Gastroesophageal sphincter (tissue), 4 donors: ENCODE measurements at places on chromosomes 13 and 19. TPM values are rescaled to one million over a fixed set of nuclear protein-coding genes. Genes with fewer than 3 reads are reported as not detected.
A peak's percentile ranks its signal among the peaks of the same experiment; 100 is the strongest.

GRCh38 chr13:103291798-103292572, 225.8 kb upstream of the SLC10A2 start:
- no peak overlapping the region for H3K27ac ChIP-seq
- H3K4me3 ChIP-seq = no peak overlapping the region
- no peaks in the 10 kb centered on the region for H3K4me1 ChIP-seq
- no peaks in the 10 kb centered on the region for H3K27me3 ChIP-seq
- ATAC-seq = no peak

DNA sequence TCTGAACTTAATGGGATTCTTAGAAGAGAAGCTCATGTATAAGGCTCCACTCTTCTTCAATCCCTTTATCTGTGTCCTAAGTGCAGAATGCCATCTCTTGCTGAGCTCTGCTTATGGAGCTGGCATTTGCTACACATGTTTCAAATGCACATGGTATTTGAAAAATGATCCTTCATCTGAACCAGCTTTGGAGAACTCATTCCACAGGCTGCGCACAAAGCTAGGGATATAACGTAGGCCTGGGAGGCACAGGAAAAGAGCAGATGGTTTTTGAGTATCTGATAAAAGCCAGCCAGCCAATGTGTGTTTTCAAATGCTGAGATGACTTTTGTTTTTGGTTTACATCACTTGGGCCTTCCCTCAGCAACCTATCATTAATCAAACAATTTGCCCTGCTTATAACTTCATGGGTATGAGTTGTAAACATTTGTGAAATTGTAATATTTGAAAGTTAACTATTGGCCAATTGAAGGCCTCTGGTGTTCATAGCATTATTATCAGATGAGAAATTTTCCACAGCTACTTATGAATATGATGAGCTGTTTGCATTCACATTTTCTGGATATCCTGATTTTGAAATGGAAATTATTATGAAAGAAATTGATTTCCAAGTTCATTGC, 729.0 kb downstream of the FGF9 start:
- H3K36me3 ChIP-seq = no peaks in the 10 kb centered on the region
- H3K4me3 ChIP-seq = no peak overlapping the region
- no peak overlapping the region for H3K27ac ChIP-seq
- no peak for ATAC-seq
- no peaks in the 10 kb centered on the region for H3K4me1 ChIP-seq
- H3K27me3 ChIP-seq = no peaks in the 10 kb centered on the region

DNA sequence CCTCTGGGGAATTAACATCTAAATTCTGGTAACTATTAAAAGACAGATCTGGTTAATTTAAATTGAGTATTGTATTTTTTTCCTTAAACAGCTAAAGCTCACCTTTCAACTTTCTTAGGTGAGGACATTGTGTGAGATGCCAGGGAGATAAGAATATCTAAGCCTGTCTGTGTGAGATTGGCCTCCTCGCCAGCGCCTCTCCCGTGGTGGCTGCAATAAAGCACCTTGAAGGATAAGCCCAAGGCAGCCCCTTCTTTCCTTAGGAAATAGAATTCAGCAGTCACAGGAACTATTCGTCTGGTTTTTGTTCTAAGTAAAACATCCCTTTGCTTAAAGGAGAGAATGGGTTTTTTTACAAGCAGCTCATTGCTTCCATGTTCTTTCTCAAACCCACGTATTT, 24.6 kb downstream of the NAXD start:
- ATAC-seq = no peak
- no peak overlapping the region for H3K4me3 ChIP-seq
- H3K27me3 ChIP-seq = no peaks in the 10 kb centered on the region
- H3K4me1 ChIP-seq = no peaks in the 10 kb centered on the region
- peak overlapping the region; percentile 61 for H3K27ac ChIP-seq
- no peaks in the 10 kb centered on the region for H3K36me3 ChIP-seq

DNA sequence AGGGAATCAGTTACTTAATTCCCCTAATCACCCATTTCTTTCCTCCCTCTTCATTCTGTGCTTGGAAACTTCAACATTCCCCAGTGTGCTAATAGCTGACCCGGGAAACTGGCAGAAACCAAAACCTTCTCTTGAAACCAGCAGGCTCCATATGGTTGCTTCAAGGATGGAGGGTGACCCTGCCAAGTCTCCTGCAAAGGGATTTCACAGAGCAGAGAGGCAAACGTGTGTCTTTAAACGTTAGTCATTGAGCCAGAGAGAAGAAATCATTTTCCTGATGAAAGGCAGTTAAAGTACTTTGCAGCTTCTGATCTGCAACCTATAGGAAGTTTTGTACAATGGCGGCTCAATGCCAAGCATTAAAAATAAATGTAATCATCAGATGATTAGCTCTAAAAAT, 220.9 kb downstream of the POU4F1 start:
- H3K4me1 ChIP-seq = no peaks in the 10 kb centered on the region
- no peak overlapping the region for H3K27ac ChIP-seq
- no peak for ATAC-seq
- no peaks in the 10 kb centered on the region for H3K36me3 ChIP-seq
- peaks cover under 1% of the 10 kb centered on the region for H3K27me3 ChIP-seq

GRCh38 chr19:10981252-10981895, 20.5 kb downstream of the SMARCA4 start:
- no peak for ATAC-seq
- H3K4me3 ChIP-seq = no peak overlapping the region
- no peak overlapping the region for H3K27ac ChIP-seq

- no peak overlapping the region for H3K4me3 ChIP-seq
- no peaks in the 10 kb centered on the region for H3K4me1 ChIP-seq
- peak overlapping the region; percentile 82 for H3K27ac ChIP-seq
- no peaks in the 10 kb centered on the region for H3K27me3 ChIP-seq
These were observed 14.0 kb upstream of the CRTC1 start for GRCh38 chr19:18669524-18669817.

GRCh38 chr13:48720621-48721020, 66.9 kb downstream of the CYSLTR2 start:
- no peaks in the 10 kb centered on the region for H3K4me1 ChIP-seq
- no peaks in the 10 kb centered on the region for H3K27me3 ChIP-seq

DNA sequence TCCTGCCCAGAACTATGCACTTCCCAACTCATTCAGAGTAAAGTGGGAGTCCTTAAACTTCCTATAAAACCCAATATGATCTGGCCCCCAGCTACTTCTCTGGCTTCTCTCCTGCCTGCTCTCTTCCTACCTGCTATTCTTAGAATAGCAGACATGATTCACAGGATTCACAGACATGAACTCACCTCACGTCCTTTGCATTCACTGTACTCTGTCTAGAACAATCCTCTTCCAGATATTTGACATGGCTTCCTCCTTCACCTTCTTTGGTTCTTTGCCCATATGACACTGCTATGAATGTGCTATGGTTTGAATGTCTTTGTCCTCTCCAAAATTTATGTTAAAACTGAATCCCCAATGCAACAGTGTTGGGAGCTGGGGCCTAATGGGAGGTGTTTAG, 154.9 kb downstream of the UGGT2 start:
- H3K36me3 ChIP-seq = peaks cover 29% of the 10 kb centered on the region
- no peaks in the 10 kb centered on the region for H3K4me1 ChIP-seq
- no peak overlapping the region for H3K27ac ChIP-seq
- ATAC-seq = no peak
- H3K4me3 ChIP-seq = no peak overlapping the region

GRCh38 chr19:10763828-10764339, 46.0 kb downstream of the DNM2 start:
- no peaks in the 10 kb centered on the region for H3K27me3 ChIP-seq
- ATAC-seq = no peak
- peaks cover 40% of the 10 kb centered on the region for H3K36me3 ChIP-seq
- H3K27ac ChIP-seq = no peak overlapping the region
- no peak overlapping the region for H3K4me3 ChIP-seq
- H3K4me1 ChIP-seq = no peaks in the 10 kb centered on the region

- no peak for ATAC-seq
- H3K36me3 ChIP-seq = no peaks in the 10 kb centered on the region
- no peak overlapping the region for H3K27ac ChIP-seq
- H3K4me3 ChIP-seq = no peak overlapping the region
- no peaks in the 10 kb centered on the region for H3K27me3 ChIP-seq
These were observed 26.3 kb upstream of the SERP2 start for GRCh38 chr13:44347301-44347700.

DNA sequence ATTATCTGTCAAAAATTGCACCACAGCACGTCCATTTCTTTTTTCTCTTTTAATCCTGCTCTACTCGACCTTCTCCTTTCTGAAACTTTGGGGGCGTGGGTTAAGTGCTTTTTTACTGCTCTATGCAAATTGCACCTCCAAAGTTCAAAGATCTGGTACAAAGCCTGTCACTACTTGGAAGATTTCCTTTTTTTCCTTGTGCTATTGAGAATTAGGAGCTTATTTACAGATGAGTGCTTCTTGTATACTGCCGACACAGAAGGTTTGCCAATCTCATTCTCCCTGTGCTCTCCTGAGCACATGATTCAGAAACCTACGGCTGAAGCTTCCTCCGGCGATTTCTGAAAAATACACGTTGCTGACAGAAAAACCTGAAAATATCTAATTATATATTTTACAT, 94.8 kb downstream of the TEX29 start:
- no peaks in the 10 kb centered on the region for H3K4me1 ChIP-seq
- H3K27me3 ChIP-seq = peaks cover 49% of the 10 kb centered on the region
- no peaks in the 10 kb centered on the region for H3K36me3 ChIP-seq
- no peak overlapping the region for H3K27ac ChIP-seq
- no peak for ATAC-seq

- no peaks in the 10 kb centered on the region for H3K36me3 ChIP-seq
- no peaks in the 10 kb centered on the region for H3K27me3 ChIP-seq
These were observed 198.7 kb upstream of the SERP2 start for GRCh38 chr13:44174769-44175425.

- no peak overlapping the region for H3K27ac ChIP-seq
- peaks cover 29% of the 10 kb centered on the region for H3K27me3 ChIP-seq
- H3K4me1 ChIP-seq = no peaks in the 10 kb centered on the region
- peak; percentile 74 for ATAC-seq
- H3K36me3 ChIP-seq = no peaks in the 10 kb centered on the region
These were observed 1.1 kb upstream of the FXYD3 start for GRCh38 chr19:35114353-35115176.

DNA sequence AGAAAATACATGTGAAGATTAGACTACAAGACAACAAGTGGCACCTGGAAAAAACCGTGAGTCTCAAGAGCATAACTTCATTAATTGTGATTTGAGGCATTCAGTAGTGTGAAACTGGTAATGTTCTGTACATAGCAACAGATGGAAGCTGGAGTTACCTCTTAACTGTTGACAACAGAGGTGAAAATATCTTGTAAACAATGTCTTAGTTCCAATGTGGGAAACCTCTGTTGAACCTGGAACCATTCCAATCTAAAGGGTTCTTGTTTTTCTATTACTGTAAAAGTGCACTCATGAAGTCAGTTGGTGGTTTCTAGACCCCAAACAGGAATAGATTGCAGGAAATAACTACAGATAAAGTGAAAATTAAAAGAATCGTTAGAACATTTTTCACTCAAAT, 728.4 kb downstream of the SLITRK1 start:
- H3K36me3 ChIP-seq = no peaks in the 10 kb centered on the region
- H3K4me3 ChIP-seq = no peak overlapping the region
- H3K27me3 ChIP-seq = no peaks in the 10 kb centered on the region
- H3K4me1 ChIP-seq = no peaks in the 10 kb centered on the region
- H3K27ac ChIP-seq = no peak overlapping the region

- no peaks in the 10 kb centered on the region for H3K27me3 ChIP-seq
- no peak overlapping the region for H3K27ac ChIP-seq
- H3K4me3 ChIP-seq = no peak overlapping the region
These were observed 55.6 kb upstream of the AKAP11 start for GRCh38 chr13:42216422-42216735.

Gene GRIK5
- total RNA-seq = 14.2 TPM

Gene PRODH2
- not detected for total RNA-seq

Gene SIAH3
- not detected for total RNA-seq

Gene METTL21C
- total RNA-seq = not detected

Gene PROZ
- not detected for total RNA-seq

Gene CYP4F8
- total RNA-seq = not detected

Gene CAMSAP3
- total RNA-seq = 0.46 TPM

Gene ZNF57
- total RNA-seq = 1.3 TPM

Gene MAMSTR
- 0.25 TPM for total RNA-seq
